GDM1 (cell line): ENCODE measurements at places on chromosomes 7 and 10.

GRCh38 chr7:108805808-108806397 lies 236.2 kb downstream of the DNAJB9 start:
- no peak for DNase-seq

- DNase-seq = no peak
Measured at GRCh38 chr7:142523821-142524460, 225.3 kb upstream of the PRSS1 start.

DNA sequence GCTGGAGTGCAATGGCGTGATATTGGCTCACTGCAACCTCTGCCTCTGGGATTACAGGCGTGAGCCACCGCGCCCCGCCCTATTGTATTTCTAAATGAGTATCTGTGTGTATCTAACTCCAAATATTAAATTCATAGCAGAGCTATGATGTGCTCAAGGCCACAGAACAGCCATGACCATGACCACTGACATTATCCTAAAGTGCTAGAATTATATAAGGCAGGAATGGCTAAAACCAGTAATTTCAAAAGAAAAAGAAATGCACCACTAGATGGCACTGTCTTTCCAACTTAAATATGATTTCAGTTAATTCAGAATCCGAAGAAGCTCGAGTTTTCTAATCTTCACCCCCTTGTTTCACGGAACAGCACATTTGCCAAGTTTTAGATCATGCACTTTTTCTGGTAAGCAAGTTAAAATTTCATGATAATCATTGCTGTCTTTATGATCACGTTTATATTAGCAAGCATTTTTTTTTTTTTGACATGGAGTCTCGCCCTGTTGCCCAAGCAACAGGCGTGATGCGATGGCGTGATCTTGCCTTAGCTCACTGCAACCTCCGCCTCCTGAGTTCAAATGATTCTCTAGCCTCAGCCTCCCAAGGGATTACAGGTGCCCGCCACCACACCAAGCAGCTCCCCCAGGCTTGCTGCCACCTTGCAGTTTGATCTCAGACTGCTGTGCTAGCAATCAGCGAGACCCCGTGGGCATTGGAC lies 65.3 kb downstream of the OR13A1 start:
- DNase-seq = peak; percentile 35

DNA sequence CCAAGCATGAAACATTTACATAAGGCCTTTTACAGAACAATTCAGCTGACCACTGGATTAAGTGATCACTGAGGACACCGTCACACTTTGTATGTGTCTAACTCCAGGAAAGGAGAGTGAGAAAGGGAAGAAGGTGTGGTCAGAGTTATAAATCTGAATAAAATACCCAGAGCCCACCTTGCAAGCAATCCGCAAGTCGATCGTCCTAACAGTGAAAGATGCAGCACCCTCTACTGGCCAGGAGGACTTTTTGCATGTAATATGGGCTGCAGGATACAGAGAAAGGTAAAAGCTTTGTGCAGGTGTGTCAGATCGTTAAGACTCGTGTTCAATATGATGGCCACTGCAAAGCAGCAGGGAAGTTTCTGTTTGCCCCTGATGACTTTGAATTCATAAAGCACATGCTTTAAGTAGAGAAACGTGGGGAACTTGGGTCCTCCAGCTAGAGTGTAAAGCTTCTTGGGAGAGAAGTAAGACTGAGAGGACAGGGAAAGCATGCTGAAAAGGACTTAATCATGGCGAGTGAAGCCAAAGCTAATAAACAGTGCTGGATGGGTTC lies 68.5 kb upstream of the BMPER start:
- DNase-seq = no peak

DNA sequence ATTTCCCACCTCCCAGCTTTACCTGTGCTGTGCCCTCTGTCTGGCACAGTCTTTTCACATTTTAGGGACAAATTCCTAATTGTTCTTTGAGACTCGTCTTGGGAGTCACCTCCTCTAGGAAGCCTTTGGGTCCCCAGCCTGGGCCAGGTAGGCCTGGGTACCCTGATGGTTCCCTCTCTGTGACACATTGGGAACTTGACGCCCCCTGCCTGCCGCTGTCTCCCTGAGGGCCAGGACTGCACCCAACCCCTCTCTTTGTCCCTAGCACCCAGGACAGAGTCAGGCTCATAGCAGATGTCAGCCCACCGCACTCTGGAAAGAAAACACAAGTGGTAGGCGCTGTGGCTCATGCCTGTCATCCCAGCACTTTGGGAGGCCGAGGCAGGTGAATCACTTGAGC lies 71.4 kb downstream of the GTF2IRD1 start:
- no peak for DNase-seq

DNA sequence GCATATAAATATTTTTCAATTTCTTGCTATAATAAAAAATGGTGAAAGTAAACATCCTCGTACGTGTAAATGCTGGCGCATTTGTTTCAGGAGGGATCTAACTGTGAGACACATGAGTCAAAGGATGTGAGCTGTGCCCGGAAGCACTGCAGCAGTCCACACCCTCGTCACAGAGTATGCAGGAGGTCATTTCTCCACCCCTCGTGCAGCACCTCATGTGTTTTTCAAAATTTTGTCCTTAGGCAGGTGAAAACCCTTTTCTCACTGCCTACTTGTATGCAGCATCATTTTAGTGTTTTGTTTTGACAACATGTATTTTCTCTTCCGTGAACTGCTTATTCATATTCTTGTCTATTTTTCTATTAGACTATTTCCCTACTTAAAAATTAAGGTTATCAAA lies 162.7 kb downstream of the AVL9 start:
- no peak for DNase-seq

GRCh38 chr10:129953119-129954051 lies 10.7 kb downstream of the EBF3 start:
- no peak for DNase-seq

DNA sequence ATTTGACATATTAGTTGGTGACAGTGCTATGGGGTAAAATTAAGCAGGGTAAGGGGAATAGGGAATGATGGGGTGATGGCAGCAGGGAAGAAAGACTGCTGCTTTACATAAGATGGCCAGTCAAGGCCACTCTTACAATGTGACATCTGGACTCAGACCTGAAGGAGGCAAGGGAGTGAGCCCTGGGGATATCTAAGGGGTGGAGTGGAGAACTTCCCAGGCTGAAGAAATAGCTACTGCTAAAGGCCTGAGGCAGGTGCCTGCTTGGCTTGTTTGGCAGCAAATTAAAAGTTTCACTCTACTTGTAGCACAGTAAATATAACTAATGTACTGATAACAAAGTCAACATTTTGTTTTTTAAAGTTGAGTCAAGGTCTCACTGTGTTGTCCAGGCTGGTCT lies 93.5 kb downstream of the IDE start:
- DNase-seq = no peak

DNA sequence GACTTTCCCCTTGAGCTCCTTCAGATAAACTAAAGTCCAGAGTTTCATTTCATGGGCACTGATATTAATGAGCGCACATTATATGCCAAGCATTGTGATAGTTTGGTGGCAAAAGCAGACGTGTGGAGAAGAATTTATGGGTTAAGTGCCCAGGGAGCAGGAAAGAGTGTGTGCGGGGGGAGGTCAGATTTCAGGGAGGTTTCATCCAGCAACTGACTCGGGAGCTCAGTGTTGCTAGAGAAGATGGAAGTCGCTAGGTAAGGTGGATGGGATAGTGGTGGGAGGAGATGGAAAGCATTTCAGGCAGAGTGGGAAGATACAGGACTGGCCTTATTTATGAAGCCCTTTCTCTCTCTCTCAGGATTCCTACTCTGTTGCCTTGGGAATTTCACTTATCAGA lies 223.0 kb downstream of the SNX10 start:
- DNase-seq = no peak

GRCh38 chr7:143012001-143012400 lies 14.9 kb downstream of the OR9A2 start:
- no peak for DNase-seq

DNA sequence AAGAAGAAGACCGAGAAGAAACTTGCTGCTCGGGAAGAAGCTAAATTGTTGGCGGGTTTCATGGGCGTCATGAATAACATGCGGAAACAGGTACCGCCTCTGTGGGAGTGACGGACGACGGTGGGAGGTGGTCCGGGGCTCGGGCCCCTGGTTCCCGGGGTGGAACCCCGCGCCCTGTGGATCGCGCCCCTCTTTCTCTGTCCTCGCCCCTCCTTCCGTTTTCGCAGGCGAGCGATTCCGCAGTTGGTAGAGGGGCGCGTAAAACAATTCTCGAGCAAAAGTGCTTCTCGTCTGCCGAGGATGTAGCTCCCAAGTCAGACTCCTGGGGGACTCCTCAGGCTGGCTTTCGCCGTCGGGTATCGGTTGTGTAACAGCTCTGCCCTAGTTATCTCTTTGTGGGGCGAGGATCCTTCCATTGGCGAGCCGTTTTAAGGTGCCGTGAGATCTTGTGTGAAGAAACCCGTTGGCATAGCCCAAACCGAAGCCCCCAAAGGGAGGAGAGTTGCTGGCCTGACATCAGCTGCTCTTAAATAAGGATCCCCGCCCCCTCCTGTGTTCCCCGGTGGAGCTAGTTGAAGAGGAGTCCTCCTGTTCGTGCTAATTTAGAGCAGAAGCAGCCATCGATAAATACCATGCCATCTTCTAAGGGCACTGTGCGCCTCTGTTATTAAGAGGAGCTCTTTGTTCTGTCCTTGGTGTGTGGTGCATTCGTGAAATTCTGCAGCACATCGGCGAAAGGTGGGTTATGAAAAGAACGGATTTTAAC lies 655 bp downstream of the KLHL7 start:
- peak; percentile 16 for DNase-seq

DNA sequence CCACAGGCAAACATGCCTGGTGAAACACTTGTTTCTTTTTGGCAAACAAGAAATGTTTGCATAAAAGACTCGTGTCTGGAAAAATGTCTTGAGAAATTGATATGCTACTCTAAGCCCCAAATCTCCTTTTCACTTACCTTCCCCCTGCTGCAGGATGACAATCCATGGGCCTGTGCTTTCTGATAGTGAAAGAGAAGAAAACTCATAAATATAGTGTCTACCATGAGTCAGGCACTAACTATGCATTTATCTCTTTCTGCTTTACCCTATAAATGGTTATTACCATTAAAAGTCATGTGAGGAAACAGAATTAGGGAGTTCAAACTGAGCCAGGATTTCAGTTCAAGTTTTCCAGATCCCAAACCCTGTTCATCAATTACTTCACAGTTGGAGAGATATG lies 6.6 kb upstream of the TARP start:
- DNase-seq = no peak

- no peak for DNase-seq
Measured at GRCh38 chr10:104255311-104255981, 754 bp downstream of the GSTO1 start.

GRCh38 chr10:77223526-77224460 lies 413.8 kb downstream of the KCNMA1 start:
- no peak for DNase-seq

DNA sequence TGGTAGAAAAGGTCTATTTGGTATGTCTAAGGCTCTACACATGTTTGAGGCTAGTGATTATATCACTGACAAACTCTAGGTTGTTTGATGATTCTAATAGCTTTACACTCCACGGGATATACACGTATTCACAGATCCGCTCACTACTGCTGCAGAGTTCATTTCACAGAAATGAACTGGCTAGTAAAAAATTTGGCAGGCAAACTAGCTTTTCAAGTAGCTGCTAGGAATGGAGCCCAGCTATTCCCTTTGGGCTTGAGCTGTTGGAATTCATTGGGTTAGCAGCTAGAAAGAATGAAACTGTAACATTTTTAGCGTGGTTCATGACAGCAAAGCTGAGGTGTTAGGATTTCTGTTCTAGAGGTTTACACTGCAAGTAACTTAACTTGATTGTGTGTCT lies 37.6 kb downstream of the R3HCC1L start:
- DNase-seq = no peak

GRCh38 chr10:35554461-35555056 lies 50.6 kb upstream of the GJD4 start:
- DNase-seq = no peak

- DNase-seq = peak; percentile 54
Measured at GRCh38 chr7:36291387-36292316, 98.0 kb upstream of the ANLN start.

DNA sequence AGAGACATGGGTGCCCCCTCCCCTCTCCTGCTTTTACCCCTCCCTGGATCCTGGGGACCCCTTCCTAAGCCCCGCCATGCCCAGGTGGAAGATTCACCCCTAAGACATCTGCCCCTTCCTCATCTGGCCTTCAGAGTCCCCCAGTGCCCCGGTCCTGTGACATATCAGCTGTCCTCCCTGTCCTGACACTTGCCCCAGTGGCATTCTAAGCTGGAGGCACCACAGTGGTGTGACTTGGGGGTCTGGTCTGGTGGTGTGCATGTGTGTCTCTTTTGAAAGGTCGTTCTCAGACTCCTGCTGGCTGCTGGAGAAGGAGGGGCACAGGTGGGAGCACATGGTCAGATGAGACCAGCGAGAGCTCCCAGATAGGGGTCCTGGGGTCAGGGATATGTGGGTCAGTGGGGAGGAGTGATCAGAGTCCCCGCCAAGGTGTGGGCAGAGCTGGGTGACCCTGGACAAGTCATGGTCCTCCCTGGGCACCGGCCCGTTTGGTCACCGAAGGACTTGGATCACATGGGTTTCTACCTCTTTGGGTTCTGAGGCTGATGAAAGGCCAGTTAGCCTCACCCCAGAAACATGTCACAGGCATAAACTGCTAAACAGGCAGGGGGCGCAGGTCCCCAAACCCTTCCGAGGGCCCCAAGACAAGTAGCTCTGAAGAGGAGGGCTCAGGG lies 645 bp upstream of the TFR2 start:
- DNase-seq = no peak

GRCh38 chr7:134763960-134764359 lies 15.5 kb upstream of the CALD1 start:
- no peak for DNase-seq
